ENCODE measurements at places on chromosomes 1 and 21.

DNA sequence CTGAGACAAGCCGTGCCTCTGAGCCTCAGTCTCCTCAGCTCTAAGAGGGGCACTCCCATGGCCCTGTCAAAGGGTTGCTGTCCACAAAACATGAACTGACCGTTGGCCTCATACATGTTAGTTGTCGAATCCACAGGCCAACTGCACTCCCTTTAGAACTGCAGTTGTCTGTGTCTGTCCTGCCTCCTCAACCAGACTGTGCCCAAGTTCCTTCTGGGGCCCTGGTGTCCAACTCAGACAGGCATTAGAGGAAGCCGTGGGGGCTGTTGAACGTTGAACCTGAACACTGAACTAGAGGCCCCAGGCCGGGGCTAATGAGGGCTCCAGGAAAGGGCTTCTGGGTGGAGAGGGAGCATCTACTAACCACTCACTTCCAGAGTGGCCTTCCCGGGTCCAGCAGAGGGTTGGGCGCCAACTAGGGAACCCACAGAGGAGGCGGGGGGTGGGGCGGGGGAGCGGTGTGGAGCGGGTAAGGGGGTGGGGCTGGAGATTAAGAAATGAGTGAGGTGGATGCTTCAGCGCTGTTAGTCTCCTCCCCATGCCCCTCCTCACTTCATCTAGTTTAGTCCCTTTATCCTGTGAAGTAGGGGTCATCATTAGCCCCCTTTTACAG, at the start of gene RAB42:
Gene RAB42, plus strand, starts transcription at position 558 of the 613 bp plus-strand sequence. CDS start 247 bp downstream, outside the sequence.
- DNase-seq, result no peak

GRCh38 chr1:93995837-93996536, 86.8 kb upstream of the GCLM start:
- no peak for DNase-seq

- no peak for DNase-seq
These were observed 15.6 kb downstream of the RHBG start for GRCh38 chr1:156384658-156385057.

GRCh38 chr1:110877776-110878175, 4.8 kb downstream of the CD53 start:
- DNase-seq, result no peak

GRCh38 chr1:209038735-209039134, 544.8 kb upstream of the CAMK1G start:
- no peak for DNase-seq

GRCh38 chr1:200436436-200436835, 26.6 kb upstream of the ZNF281 start:
- no peak for DNase-seq

DNA sequence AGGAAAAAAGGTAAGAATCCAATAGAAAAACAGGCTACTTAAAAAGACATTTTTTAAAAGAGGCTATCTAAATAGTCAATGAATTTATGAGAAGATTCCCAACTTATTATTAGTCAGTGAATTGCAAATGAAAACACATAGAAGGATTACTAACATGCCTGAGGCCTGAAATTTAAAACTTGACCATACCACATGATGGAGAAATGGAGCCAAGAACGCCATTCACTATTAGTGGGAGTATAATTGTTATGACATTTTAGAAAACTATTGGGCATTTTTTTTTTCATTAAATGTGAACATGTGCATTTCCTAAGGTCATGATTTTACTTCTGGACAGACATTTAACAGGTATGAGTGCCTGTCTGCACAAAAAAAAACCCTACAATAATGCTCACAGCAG, 24.8 kb upstream of the OR2B11 start:
- no peak for DNase-seq

GRCh38 chr1:54558434-54559030, 10.5 kb downstream of the ACOT11 start:
- DNase-seq, result no peak

GRCh38 chr1:17689011-17689410, 66.1 kb upstream of the ACTL8 start:
- no peak for DNase-seq
